ENCODE measurements at places on chromosomes 16 and 17. TPM values are rescaled to one million over a fixed set of nuclear protein-coding genes. Genes with fewer than 3 reads are reported as not detected.

- no peak for DNase-seq
Measured at GRCh38 chr17:55300479-55301290, 35.9 kb downstream of the HLF start.

GRCh38 chr17:36743130-36743529 is 141.7 kb downstream of the MRM1 start:
- DNase-seq: no peak

DNA sequence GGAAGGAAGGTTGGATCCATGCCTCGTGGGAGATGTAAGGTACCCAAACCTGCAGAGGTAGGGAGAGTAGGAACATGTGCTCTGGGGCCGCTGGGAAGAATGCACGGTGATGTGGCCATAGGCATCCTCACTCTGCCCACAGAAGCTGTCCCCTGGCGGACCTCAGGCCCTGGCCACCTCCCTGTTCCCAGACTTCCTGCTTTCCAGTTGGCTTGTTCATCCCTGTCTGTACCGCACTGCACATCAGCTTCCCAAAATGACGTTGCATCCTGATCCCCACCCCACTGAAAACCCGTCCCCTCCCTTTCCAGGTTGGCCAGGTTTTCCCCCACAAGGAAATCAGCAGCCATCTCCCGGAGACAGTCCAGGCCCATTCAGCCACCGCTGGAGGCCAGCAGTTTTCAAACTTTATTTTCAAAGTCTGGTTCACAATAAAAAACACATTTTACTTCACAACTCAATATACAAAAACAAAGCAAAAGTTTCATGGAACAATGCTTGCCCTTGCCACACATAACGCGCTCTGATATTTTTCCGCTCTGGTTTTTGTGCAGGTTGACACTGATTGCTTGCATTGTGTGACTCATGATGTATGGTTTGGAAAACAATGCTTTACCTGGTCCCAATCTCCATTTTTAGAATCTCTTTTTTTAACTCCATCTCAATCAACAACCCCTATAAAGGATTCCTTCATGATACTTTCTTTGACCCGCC is 143.0 kb downstream of the GAS7 start:
- DNase-seq: no peak

DNA sequence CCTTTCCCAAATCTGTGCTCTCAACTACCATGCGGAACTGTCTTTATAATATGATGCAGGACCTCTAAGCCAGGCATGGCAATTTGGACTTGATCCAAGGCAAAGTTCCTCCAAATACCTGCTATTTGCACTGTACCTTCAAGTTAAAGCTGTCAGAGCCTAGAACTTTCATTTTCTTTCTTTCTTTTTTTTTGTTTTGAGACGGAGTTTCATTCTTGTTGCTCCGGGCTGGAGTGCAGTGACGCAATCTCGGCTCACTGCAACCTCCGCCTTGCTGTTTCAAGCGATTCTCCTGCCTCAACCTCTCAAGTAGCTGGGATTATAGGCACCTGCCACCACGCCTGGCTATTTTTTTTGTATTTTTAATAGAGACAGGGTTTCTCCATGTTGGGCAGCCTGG is 51.7 kb downstream of the ARHGAP27 start:
- no peak for DNase-seq

The CHST5 gene
- not detected for polyA plus RNA-seq

DNA sequence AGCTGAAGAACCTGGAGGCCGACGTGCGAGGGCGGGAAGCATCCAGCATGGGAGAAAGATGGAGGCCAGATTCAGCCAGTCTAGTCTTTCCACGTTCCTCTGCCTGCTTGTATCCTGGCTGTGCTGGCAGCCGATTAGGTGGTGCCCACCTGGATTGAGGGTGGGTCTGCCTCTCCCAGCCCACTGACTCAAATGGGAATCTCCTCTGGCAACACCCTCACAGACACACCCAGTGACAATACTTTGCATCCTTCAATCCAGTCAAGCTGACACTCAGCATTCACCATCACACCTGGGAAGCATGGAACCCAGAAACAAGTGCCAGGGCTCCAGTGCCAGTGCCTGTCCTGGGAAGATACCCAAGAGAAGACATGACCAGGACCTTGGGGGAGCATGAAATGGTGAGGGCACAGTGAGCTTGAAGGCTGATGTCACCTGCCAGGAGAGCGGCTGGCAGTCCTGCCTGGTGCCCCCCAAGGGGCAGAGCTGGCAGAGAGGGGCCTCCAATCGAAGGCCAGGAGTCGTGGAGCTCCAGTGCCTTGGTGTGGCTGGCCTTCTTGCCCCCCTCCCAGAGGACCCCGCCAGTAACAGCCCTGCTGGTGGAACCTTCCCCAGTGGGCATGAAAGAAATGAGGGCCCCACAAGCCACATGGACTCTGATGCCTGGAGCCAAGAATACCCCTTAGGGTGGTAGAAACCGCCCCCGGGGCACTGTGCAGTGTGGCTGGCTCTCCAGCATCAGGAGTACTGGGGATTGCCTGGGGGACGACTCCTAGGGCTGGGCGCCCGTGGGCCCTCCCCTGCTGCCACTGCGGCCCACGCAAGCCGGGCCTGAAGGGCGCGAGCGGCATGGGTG is 643 bp upstream of the NPB start:
- no peak for DNase-seq

- DNase-seq: no peak
Measured at GRCh38 chr16:87834005-87834667, 35.2 kb downstream of the SLC7A5 start.

DNA sequence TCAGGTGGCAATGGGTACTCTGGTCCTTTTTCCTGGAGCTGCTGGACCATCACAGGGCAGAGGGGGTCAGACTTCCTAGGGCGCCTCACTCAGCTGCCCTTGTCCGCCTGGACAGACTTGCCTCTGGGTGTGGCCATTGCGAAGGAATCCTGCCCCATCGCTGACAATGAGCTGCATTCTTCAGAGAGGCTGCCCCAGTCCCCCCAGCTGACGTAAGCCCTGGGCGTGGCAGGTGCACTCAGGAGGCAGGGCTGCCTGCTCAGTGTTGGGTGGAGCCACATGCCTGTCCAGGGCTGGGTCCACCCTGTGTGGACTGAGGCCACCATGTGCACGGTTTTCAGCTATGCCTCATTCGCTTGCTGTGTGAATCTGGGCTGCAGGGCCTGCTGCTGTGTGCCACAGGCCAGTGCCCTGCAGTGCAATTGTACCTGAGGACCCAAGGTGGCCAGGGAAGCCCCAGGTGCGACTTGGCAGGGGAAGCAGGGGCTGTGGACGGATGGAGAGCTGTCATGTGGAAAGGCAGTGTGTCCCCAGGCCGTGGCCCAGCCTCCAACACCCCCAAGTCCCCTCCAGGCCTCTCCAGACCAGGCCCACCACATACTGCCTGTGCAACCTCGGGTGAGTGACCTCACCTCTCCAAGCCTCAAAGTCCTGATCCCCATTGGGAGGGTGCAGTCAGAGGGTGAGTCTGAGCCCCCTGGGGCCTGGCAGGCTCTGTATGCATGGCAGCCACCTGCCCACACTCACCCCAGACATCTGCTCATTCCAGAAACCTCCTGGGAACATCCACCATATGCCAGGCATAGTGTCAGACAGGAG is 14.0 kb upstream of the MPRIP start:
- no peak for DNase-seq

DNA sequence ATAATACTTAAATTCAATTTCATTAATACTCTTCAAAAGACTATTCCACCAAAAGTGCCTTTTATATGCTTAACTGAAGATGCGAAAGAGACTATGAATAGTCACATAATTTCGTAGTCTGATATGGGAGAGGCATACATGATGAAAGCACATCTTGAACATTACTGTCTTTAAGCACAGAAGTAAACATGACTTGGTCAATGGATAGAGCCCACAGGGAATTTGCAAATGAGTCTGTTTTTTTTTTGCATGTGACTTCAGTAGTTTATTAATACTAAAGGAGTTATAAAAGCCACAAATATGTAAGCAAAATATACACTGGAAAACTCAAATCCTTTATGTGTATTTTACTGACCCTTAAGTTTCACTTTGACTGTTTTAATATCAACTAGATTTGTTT is 15.9 kb downstream of the ADPRM start:
- DNase-seq: no peak

The C17orf113 gene
- polyA plus RNA-seq: 0.09 TPM

- DNase-seq: no peak
Measured at GRCh38 chr17:82985973-82986372, 93.4 kb upstream of the METRNL start.

The TUBB3 gene
- 173 TPM for polyA plus RNA-seq

All from AG04450 (cell line).